ENCODE measurements at places on chromosomes 11 and 22.
A peak's percentile ranks its signal among the peaks of the same experiment; 100 is the strongest.

DNA sequence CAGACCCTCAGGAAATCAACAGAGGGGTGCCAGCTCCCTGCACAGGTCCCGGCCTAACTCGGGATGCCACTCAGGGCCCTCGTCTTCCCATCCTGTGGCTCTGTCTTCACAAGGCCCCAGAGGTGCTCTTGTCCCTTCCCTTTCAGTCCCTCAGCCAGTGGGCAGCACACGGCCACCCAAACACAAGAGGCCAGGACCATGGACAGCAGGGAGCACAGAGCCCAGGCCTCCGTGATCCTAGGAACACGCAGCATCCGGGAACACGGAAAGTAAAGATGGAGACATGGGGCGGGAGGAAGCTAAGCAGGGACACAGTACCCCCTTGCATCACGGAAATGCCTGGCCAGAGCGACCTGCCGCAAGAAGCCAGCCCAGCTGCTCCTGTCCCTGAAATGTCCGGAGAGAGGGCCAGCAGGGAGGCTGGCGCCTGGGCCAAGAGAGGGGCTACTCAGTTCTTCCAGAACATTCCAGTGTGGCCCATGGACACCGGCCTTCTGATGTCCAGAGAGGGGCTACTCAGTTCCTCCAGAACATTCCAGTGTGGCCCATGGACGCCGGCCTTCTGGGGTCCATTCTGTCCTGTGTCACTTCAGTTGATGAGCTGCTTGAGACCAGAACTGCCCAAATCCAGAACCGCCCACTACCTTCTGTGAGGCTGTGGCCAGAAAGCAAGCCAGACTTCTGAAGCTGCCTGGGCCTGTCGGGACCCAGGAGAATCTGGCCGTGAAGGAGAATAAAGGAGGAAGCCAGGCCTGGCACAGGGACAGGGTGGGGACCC lies 274.0 kb downstream of the BRD1 start:
- peak; percentile 51 for DNase-seq

- DNase-seq: no peak
Measured at GRCh38 chr22:47859881-47860525, 1097.6 kb downstream of the TBC1D22A start.

DNA sequence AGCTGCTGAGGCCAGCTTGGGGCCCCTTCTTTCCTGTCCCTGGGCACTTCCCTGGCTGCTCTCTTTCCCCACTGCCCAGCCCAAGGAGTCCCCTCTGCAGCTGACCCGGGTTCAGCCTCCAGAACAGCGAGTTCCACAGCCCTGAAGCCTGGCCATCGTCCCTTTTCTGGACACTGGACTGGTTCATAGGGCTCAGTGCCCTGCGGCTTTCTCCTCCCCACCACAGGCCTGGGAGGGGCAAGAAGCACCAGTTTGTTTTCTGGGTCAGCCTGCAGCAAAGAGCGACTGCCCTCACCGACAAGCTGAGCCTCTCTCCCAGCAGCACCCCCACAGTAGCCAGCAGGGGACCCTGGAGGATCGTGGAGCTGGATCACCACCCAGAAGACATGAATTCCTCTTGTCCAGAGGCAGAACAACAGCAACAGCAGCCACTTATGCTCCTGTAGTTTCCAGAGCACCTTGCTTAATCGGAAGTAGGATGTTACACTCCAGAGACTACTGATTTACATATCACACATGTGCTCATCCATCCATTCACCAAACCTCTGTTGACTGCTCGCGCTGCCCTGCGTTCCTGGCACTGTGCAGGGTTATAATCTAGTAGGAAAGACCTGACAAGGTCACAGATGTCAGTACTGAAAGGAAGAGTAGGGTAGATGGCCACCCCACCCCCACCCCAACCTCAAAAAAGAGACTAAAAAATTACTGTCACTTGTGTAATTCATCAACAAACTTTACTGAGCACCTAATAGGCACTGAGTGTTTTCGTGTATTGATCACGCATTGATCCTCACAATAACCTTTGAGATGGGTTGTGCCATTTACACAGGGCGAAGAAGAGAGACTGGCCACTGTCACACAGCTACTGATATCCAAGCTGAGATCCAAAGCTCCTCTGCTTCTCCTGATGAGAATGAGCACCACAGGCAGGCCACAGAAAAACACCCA lies 13.0 kb upstream of the CXCR5 start:
- DNase-seq: peak; percentile 60

DNA sequence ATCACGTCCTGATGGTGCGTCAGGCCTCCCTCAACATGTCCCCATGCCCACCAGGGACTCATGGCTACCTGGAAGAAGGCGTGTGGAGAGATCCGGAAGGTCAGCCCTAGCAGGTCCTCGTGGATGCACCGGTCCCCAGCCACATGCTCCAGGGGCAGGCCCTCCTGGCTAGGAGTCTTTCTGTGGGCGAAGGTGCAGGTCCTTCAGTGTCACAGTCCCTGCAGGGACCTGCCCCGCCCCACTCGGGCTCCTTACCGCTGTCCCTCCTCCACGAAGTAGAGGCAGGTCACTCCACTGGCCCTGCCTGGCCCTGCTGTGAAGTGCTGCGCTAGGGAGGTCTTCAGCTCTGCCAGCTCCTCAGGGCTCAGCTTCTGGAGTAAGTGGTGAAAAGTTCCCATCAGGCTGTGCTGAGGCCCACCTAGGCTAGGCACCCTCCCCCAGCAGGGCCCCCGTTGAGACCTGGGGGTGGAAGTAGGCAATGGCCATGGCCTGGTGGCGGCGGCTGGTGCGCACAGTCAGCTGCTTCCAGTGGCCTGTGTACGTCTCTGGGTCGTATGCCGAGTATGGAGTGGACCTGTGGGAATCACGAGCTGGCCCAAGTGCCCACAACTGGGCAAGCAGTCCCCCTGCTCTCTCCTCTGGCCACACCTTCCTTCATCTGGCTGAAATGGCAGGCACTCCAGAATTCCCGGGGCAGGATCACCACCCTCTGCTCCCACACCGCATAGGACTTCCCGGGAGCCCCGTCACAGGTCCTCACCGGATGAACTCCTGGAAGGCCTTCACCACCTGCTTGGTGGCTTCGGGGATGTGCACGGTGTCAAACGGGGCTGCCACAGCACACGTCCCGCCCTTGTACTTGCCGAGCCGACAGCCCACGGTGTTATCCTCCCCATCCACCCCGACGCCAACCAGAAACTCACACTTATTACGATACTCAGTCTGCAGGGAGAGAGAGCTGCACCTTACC lies 1.1 kb upstream of the RANBP1 start:
- DNase-seq: no peak

DNA sequence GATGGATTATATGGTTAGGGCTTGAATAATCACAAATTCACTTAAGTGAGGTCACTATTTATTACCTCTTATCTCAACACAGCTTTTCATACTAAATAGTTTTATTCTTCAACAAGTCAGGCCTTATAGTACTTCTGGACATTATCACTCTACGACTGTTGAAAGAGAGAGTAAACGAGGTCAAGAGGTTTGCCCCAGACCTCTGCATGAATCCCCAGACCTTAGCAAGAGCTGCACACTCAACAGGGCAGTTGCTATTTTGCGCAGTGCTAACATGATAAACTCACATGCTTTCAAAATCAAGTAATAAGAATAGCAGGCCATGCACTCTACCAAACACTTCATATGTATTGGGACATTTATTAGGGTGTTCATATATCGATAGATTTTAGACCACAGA lies 60.5 kb downstream of the DDI1 start:
- DNase-seq: no peak

GRCh38 chr11:116644201-116644940 lies 128.4 kb downstream of the BUD13 start:
- no peak for DNase-seq

DNA sequence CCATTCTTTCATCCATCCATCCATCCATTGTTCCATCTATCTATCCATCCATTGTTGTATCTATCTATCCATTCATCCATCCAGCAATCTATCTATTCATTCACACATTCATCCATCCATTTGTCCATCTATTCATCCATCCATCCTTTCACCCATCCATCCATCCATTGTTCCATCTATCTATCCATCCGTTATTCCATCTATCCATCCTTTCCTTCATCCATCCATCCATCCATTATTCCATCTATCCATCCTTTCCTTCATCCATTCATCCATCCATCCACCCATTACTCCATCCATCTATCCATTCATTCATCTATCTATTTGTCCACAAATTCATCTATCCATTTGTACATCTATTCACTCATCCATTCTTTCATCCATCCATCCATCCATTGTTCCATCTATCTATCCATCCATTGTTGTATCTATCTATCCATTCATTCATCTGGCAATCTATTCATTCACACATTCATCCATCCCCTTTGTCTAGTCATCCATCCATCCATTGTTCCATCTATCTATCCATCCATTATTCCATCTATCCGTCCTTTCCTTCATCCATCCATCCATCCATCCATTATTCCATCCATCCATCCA lies 65.9 kb upstream of the ANO1 start:
- DNase-seq: no peak

GRCh38 chr11:114159320-114159719 lies 99.8 kb downstream of the ZBTB16 start:
- DNase-seq: no peak

- peak; percentile 31 for DNase-seq
Measured at GRCh38 chr22:33051960-33052839, 6.0 kb downstream of the SYN3 start.

DNA sequence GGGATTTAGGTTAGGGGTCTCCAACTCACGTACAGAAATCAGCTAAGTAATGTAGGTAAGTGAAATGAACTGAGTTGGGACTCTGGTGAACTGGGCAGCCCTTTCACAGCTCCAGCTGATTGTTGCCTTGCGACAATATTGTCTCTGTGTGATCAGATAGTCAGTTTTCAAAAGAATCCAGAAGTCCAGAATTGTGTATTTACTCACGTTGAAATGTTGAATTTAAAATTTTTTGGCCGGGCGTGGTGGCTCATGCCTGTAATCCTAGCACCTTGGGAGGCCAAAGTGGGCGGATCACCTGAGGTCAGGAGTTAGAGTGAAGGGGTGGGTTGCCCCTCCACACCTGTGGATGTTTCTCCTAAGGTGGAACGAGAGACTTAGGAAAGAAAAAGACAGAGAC lies 18.8 kb upstream of the WDR74 start:
- DNase-seq: no peak

DNA sequence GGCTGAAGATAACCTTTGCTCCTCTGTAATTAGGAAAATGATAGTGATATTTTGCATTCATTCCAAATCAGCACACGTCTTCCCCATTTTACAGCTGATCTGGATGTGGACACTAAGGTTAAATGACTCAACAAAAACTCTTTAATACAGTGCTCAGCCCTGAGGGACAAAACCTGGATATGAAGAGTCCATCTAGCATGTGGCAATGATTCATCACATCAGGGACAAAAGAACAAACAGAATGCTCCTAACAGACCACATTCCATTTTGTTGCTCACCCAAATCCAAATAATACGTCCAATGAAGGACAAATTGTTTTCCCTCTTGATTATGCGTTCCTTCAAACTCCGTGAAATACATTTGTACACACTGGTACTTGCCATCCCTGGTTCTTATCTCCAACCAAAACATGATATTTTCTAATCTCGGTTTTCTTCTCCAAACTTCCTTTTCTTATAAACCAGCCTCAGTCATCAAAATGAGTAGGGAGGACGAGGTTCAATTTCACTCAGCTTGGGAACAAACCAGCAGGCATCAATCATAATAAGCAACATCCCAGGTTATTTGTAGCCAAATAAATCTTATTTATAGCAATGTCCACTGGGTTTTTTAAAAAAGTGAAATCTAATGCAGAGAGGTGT lies 53.7 kb upstream of the MTMR2 start:
- no peak for DNase-seq

- no peak for DNase-seq
Measured at GRCh38 chr22:17331690-17332089, 37.6 kb upstream of the CECR2 start.

DNA sequence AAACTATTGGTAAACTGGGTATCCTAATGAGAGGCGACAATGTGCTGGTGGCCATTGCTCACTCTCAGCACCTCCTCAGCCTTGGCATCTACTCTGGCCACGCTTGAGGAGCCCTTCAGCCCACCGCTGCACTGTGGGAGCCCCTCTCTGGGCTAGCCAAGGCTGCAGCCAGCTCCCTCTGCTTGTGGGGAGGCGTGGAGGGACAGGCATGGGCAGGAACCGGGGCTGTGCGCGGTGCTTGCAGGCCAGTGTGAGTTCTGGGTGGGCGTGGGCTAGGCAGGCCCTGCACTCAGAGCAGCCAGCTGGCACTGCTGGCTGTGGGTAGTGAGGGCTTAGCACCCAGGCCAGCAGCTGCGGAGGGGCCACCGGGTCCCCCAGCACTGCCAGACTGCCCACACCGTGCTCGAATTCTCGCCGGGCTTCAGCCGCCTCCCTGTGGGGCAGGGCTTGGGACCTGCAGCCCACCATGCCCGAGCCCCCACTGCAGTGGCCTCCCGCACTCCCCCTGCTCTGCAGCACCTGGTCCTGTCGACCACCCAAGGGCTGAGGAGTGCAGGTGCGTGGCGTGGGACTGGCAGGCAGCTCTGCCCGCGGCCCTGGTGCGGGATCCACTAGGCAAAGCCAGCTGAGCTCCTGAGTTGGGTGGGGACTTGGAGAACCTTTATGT lies 575.9 kb upstream of the ANO3 start:
- DNase-seq: no peak

- peak; percentile 17 for DNase-seq
Measured at GRCh38 chr11:44006917-44007361, 40.8 kb upstream of the ACCSL start.

GRCh38 chr11:66639066-66639813 lies 737 bp downstream of the RBM4 start:
- no peak for DNase-seq

GRCh38 chr22:27692243-27692642 lies 109.3 kb downstream of the MN1 start:
- no peak for DNase-seq

- DNase-seq: no peak
Measured at GRCh38 chr11:109522116-109522755, 100.2 kb downstream of the C11orf87 start.

DNA sequence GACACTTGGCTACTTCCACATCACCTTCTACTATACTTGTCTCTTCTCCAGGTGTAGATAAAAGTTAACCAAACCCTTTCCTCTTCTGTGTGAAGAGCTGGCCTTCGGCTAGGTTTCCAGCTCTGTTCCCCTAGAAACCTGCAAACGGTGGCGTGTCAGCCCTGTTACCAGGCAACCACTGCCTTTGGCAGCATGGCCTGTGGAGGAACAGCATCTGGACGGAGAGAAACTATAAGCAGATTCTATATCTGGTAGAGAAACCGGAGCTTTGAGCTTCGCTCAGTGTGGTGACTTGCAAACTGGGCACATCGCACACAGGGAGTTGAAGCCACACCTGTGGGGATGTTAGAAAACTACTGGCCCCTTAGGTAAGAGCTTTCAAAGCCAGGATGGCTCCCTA lies 35.9 kb downstream of the ARAP1 start:
- DNase-seq: peak; percentile 85

GRCh38 chr11:65559535-65559934 lies 1.4 kb upstream of the LTBP3 start:
- no peak for DNase-seq

- DNase-seq: no peak
Measured at GRCh38 chr11:13119941-13120520, 110.9 kb downstream of the RASSF10 start.
